ENCODE measurements at places on chromosomes 12 and 14.

- no peak for DNase-seq
Measured at GRCh38 chr14:56487090-56487667, 92.4 kb upstream of the TMEM260 start.

- DNase-seq = no peak
Measured at GRCh38 chr12:100141666-100141997, 1.0 kb downstream of the BLTP3B start.

GRCh38 chr14:93980456-93981201, 4.3 kb upstream of the ASB2 start:
- DNase-seq = no peak

DNA sequence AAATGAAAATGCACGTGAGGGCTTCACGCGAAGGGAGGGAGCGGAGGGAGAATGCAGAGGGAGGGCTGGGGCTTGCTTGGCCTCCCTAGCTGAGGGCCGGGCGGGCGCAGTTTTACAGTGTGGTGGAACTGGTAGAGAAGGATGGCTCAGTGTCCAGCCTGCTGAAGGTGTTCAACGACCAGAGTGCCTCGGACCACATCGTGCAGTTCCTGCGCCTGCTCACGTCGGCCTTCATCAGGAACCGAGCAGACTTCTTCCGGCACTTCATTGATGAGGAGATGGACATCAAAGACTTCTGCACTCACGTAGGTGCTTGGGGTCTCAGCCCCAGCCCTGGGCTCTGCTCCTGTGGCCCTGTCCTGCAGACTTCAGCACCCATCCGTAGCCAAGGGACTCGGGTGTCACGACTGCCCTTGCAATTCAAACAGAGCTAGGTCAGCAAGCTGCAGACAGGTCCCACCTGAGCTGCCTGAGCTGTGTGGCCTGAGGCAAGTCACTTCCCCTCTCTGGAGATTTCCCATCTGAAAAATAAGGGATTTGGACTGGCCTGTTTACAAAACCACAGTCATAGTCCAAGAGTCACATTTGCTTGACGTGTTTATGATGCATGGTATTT, 18.4 kb downstream of the OTUB2 start:
- DNase-seq = no peak

- DNase-seq = no peak
Measured at GRCh38 chr14:24483604-24484252, 24.3 kb downstream of the CMA1 start.

DNA sequence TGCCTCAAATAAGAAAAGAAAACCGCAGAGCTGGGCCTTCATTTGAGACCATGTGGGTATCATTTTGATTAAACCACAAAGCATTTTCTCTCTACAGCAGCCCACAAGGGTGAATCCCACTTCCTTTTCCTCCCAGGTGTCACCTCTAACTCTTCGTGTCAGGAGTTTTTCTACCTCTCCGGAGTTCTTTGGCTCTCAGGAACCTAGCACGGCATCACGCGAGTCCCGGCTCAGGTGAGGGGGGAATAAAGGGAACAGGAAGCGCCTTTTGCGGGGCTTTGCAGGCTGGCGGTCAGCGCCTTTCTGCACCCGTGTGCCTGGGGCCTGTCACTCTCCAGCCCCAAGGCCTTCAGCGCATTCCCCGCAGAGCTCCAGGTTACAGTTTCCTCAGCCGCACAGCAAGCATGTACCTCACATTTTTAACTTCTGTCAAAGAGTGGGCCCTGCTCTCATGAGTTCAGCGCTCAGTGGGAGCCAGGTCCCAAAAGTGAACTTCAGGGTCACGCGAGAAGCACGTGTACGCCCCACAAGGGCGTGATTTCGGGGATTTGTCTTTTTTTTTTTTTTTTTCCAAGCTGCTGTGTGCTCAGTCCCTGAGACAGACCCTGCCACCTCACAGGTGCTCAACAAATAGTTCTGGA, 740 bp upstream of the PRPF40B start:
- peak; percentile 35 for DNase-seq

DNA sequence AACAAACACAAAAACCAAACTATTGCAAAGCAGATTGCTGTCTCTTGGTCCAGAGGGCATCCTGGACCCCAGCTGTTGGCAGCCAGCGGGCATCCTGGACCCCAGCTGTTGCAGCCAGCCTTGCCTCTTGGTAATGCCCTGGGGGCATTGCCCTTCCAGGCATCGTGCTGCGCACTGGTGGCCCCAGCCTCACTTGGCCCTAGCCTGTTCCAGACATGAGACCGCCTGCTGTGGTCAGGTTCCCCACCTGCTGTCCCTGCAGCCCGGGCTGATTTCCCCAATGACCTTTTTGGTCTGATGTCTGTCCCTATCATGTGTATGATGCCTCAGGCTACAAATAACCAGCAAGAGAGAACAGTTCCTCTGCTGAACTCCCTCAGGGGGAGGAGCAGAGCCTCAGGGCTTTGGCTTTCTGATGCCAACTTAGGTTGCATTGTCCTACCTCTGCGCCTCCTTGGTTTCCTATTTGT, 20.8 kb downstream of the MLXIP start:
- DNase-seq = no peak
